ENCODE measurements at places on chromosomes 6 and 20.

- peak; percentile 16 for DNase-seq
These were observed at the start of gene SCUBE3 for GRCh38 chr6:35213824-35214756. TSS of gene SCUBE3 (plus strand) at chr6:35213956. CDS start at chr6:35214419, 463 bp downstream.

- DNase-seq: no peak
These were observed 1.8 kb downstream of the SPATA2 start for GRCh38 chr20:49913399-49914047.

DNA sequence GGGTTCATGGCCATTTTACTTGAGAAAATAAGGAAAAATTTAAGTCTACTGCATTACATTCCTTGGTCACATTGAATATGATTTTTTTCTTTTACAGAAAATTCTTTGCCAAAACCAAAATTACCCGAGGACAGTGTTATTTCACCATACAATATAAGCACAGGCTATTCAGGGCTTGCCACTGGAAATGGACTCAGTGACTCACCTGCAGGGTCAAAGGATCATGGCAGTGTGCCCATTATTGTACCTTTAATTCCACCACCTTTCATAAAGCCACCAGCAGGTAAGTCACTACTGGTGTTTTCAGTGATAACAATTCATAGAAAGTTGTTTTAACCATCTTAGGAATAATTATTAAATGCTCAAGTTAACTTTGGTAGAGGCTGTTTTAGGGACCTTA lies 16.2 kb downstream of the SOBP start:
- DNase-seq: no peak

- peak; percentile 87 for DNase-seq
These were observed 49.0 kb downstream of the PPARD start for GRCh38 chr6:35391240-35391968.

DNA sequence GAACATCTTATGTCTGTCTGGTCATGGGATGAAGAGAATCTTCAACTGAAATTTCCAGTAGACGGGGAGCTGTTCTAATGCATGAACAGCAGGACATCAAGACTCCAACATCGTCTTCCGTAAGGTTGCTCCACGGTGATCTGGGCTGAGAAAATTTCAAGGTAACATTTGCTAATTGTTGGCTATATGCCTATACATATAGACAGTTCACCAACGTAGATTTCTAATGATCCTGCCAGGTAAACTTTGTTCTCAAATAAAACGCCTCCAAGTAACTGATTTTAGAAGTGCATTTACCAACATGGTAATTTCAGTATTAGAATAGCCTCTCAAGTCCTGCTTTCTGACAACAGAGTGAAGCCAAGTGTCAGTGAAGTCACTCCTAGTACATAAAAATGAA lies 11.3 kb upstream of the PXDC1 start:
- DNase-seq: no peak

GRCh38 chr20:4726710-4727397 lies 5.1 kb downstream of the PRND start:
- peak; percentile 87 for DNase-seq

GRCh38 chr20:4555188-4555890 lies 166.4 kb upstream of the PRND start:
- peak; percentile 84 for DNase-seq

GRCh38 chr6:39653612-39654011 lies 71.6 kb downstream of the KIF6 start:
- no peak for DNase-seq

DNA sequence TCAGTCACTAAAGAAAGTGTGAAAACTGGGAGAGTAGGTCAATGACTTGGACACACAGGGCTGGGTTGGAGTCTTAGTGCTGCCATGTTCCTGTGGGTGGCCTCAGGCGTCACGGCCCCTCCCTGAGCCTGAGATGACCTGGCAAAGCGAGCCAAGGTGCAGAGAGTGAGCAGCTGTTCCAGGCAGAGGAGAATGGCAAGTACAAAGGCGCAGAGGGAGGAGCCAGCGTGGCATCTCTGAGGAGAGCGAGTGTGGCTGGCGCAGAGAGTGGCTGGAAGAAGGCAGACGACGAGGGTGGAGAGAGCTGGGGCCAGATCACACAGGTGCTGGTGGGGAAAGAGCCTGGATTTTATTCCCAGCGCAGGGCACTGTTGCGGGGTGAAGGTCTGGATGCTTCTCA lies 20.6 kb upstream of the CHMP4B start:
- DNase-seq: no peak

DNA sequence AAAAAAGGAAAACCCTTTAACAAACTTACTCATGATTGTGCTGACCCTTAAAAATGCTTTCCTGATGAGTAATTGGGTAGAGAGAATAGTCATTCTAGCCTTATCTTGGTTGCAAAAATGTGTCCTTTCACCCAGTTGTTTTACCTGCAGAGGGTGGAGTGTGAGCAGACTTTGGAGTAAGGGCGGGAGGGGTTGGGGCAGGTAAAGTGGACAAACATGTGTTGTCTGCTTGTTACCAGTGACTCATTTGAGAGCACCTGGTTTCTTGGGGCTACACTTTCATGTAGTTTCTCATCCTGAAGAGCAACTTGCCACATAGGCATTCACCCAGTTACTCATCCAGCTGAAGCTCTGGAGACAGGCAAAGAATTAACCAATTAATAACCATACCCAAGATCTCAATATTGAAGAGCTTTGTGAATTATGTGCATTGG lies 121.1 kb downstream of the TNFRSF21 start:
- DNase-seq: peak; percentile 72

DNA sequence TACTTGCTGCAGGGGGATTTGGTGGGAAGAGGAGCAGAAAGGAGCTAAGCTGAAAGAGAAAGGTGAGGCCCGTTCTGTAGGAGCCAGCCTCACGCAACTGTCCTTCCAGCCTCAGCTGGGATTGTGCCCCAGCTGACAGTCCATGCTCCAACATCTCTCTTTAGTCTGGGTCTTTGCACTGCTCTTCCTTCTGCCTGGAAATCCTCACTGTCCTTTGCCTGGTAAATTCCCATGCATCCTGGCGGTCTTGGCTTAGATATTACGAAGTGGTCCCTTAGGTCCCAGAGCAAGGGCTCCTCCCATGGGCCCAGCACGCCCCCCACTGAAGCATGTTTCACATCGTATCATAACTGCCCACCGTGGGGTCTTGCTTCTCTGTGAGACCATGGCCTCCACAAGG lies 52.2 kb downstream of the FGD2 start:
- DNase-seq: no peak

GRCh38 chr20:275791-276190 lies 14.8 kb downstream of the C20orf96 start:
- DNase-seq: no peak

DNA sequence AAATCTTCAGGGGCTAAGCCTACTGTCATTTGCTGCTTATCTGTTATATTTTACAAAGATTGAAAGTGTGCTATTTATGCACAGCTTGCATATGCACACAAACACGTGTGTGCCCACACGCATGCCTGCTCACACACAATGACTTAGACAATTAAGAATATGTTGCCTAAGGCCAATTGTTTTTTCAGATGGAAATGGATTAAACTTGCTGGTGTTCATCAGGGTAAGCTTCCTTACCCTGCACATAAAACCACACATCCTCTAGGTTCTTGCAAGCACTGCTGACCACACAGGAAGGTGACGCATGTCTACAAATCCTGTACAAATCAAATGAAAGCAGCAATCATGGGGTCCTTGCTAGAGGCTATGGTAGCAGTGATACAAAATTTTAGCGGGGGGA lies 58.4 kb downstream of the GJA10 start:
- DNase-seq: peak; percentile 59

- DNase-seq: peak; percentile 88
These were observed at the start of gene NFKBIE for GRCh38 chr6:44265007-44265721. TSS of gene NFKBIE (minus strand) at chr6:44265551. CDS start at chr6:44265346, 205 bp downstream.

GRCh38 chr6:121499666-121500065 lies 64.2 kb downstream of the GJA1 start:
- DNase-seq: no peak

DNA sequence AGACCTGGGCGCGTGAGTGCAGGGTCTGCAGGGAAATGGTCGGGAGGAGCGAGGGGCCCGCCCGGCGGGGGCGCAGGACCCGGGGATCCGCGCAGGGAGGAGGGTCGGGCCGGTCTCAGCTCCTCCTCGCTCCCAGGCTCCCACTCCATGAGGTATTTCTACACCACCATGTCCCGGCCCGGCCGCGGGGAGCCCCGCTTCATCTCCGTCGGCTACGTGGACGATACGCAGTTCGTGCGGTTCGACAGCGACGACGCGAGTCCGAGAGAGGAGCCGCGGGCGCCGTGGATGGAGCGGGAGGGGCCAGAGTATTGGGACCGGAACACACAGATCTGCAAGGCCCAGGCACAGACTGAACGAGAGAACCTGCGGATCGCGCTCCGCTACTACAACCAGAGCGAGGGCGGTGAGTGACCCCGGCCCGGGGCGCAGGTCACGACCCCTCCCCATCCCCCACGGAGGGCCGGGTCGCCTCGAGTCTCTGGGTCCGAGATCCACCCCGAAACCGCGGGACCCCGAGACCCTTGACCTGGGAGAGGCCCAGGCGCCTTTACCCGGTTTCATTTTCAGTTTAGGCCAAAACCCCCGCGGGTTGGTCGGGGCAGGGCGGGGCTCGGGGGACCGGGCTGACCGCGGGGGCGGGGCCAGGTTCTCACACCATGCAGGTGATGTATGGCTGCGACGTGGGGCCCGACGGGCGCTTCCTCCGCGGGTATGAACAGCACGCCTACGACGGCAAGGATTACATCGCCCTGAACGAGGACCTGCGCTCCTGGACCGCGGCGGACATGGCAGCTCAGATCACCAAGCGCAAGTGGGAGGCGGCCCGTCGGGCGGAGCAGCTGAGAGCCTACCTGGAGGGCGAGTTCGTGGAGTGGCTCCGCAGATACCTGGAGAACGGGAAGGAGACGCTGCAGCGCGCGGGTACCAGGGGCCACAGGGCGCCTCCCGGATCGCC lies 54.2 kb upstream of the HLA-A start:
- peak; percentile 24 for DNase-seq

- peak; percentile 10 for DNase-seq
These were observed 48.3 kb downstream of the TRERF1 start for GRCh38 chr6:42403421-42403820.

- DNase-seq: no peak
These were observed 1628.5 kb downstream of the HACE1 start for GRCh38 chr6:103231181-103231580.

- DNase-seq: no peak
These were observed 451.8 kb downstream of the CD83 start for GRCh38 chr6:14569394-14569793.

- DNase-seq: no peak
These were observed 5.7 kb downstream of the THBS2 start for GRCh38 chr6:169247991-169248390.

DNA sequence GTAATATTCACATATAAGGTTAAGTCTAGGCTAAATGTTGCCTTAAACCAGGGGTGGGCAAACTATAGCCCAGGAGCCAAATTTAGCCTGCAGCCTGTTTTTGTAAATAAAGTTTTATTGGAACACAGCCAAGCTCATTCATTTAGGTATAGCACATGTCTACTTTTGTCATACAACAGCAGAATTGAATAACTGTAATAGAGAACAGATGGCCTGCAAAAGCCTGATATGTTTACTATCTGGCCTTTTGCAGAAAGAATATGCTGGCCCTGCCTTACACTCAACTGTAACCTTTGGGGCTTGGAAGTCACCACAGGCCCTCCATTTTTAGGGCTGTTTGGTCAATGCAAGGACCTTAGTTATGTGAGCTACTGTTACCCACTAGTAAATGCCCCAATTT lies 17.7 kb upstream of the BCLAF1 start:
- DNase-seq: no peak

DNA sequence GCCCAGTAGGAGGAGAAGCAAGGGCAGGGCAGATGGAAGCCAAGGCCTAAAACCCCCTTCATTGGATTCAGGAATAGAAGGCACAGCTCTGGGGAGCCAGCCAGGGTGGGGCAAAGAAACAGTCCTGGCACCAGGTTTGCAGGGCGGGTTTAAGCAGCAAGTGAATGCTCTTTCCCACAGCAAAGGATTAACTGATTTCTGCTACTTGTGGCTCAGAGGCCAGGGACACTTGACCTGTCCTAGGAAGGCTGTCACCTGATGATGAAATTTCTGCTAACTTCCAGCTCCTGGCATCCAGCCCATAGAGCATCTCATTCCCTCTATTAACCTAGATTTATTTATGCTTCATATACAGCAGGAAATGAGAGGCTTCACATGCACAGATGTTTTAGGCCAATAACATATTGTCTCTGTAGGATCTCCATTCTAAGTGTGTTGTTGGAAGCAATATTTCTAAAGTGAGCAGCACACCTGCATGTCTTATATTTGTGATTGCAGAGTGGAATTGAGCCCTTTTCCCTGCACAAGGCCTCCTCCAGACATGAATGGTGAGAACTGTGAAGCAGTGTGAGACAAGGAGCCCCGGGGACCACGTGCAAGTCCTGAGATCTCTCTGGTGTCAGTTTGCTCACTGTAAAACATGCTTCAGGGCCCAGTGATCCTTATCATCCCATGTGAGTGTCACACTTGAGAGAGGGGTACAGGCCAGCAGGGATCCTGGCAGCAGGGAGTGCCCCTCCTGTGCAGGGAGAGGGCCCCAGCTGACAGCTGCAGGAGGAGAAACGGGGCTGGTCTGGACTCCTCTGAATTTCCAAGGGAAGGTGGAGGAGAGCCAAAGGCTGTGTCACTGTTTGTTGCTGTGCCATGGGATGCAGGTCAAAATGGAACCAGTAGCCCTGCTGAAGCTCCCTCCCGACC lies 41.1 kb upstream of the CST5 start:
- no peak for DNase-seq

- no peak for DNase-seq
These were observed 28.0 kb downstream of the RAB44 start for GRCh38 chr6:36725581-36725980.

GRCh38 chr6:41347378-41348050 lies 12.1 kb downstream of the NCR2 start:
- DNase-seq: peak; percentile 47

- DNase-seq: no peak
These were observed 735.7 kb downstream of the QKI start for GRCh38 chr6:164150232-164150631.

DNA sequence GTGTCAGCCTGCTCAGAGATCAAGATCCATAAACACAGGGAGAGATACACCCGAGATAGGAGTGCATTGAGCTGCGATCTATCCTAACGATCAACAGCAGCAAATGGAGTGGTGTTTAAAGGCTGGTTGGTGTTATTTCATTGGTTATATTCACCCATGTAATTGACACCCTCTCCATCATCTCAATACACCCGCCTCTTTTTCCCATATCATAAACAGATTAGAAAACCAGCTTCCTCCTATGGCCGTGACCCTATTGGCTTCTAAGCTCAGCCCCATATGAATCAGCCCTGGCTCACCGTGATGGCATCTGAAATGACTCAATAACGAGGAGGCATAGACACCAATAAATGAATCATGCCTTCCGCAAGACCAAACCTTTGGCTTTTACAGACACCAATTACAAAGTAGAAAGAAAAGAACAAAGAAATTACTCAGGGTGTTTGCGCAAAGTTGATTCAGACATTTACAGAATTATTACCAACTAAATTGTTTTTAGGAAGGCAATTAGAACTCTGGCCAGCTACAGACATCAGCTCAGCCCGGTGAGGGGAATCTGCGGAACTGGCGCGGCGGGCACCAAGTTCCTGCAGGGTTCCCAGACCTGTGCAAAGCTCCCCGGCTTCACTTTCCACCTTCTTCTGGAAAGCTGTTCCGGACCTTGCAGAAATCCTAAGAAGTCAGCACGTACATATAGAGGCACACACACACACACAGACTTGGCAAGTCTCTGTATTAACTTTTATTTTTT lies 11.5 kb downstream of the PMEPA1 start:
- DNase-seq: peak; percentile 97

GRCh38 chr6:5215159-5215558 lies 45.6 kb downstream of the LYRM4 start:
- no peak for DNase-seq

- no peak for DNase-seq
These were observed 11.2 kb downstream of the MUCL3 start for GRCh38 chr6:30951907-30952469.

All from fibroblast of mammary gland (primary cell).